B cell (primary cell): ENCODE measurements at places on chromosomes 2 and 18.
A peak's percentile ranks its signal among the peaks of the same experiment; 100 is the strongest.

DNA sequence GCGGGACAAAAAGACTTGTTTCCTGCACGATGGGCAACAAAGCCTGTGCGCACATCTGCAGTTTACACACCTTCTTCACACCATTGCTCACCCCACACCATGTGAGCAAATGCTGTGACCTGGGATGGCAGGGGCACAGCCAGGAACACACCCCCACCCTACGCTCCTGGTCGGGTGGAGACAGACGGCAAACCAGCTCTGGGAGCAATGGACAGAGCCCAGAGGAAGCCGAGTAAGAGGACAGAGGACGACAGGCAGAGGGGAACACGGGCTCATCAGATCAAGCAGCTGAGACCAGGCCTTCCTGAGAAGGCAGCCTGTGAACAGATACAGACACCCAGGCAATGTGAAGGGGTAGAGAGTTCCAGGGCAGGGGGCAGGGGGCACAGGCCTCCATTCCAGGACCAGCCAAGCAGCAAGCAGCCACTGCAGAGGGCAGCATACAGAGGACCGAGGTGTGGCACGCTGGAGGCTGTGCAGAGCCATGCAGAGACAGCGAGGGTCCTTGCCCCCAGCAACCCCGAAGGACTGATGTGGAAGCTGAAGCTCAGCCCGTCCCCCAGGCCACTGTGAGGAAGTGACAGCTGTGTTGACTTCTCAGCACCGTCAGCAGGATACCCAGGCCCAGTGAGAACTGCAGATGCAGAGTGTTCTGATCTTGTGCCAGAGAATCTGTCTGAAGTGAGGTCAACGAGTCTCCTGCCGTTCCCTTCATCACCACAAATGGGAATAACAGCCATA lies 46.2 kb downstream of the PARD6G start:
- no peak for DNase-seq

DNA sequence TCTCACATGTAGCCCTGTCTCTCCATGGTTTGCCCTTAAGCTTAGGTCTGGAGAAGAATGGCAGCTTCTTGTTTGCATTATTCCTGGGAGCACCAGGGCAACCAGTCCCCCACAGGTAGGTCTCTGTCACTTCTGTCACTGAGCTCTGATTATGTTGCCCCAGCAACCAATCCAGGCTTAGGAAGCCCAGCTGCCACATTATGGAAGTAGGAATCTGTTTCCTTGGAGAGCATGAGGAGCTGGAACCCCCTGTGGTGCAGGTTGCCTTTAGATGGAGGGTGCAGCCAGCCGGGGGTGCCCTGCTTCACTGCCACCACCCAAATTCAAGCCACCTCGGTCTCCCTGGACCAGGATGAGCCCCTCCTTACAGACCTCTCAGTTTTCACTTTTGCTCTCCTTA lies 4.8 kb downstream of the RESP18 start:
- DNase-seq, result no peak

DNA sequence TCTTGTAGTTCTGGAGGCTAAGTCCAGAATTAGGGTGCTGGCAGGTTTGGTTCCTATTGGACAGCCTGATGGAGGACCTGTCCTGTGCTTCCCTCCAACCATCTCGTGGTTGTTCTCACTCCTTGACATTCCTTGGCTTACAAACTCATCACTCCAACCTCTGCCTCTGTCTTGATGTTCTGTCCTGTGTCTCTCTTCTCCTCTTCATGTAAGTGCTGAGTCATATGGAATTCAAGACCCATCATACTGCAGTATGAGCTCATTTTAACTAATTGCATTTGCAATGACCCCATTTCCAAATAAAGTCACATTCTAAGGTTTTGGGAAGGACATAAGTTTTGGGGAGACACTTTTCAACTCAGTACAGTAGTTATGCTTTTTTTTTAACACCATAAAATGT lies 374.7 kb downstream of the TRIB2 start:
- DNase-seq, result no peak

GRCh38 chr2:214019229-214019972 lies 391.5 kb upstream of the VWC2L start:
- DNase-seq, result no peak

- peak; percentile 87 for DNase-seq
Measured at GRCh38 chr2:171160956-171161740, 455 bp upstream of the TLK1 start.

DNA sequence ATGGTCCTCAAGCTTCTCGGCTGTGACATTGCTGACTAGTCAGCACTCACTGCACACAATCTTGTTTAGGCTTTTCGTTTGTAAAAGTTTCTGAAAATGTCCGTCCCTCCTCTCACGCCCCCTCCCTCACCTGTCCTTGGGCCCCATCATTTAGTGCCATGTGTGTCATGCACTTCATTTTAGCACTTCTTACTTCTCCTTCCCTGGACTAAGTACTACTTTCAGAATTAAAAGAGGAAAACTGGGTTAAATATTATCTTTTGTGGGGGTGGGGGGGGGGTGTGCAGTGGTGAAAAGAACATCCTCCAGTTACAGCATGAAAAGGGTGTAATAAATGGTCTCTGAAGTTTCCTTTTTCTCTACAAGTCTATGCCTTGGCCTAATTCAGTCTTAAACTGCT lies 182.0 kb upstream of the SP5 start:
- DNase-seq, result no peak

- DNase-seq, result no peak
Measured at GRCh38 chr2:142946941-142947340, 69.5 kb downstream of the KYNU start.

GRCh38 chr2:83686863-83687262 lies 772.2 kb downstream of the SUCLG1 start:
- no peak for DNase-seq

GRCh38 chr2:210842896-210843295 lies 286.5 kb downstream of the CPS1 start:
- no peak for DNase-seq

GRCh38 chr2:20444993-20445910 lies 1.6 kb upstream of the RHOB start:
- DNase-seq, result no peak

GRCh38 chr2:196783431-196784094 lies 15.9 kb downstream of the GTF3C3 start:
- no peak for DNase-seq

DNA sequence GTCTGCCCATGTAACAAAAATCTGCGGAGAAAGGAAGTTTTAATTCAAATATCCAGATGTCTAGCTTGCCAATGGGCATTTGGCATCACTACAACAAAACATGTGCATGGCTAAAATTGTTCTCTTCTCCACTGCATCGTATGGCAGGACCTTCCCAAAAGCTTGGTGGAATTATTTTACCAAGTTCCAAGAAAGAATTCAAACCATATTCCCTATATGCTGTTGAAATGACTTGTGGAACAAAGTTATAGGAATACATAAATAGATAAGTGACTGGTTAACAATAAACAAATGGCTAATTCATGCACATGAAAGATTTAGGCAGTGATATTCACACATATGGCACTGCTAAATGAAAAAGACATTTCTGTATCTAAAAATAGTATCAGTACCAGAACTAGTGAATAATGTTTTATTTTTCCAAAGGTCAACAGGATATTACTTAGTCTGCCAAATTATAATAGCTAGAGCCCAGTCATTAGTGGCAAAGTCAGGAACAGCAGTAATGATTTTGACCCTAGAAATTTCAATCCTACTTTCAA lies 425.4 kb upstream of the VRK2 start:
- DNase-seq, result no peak

DNA sequence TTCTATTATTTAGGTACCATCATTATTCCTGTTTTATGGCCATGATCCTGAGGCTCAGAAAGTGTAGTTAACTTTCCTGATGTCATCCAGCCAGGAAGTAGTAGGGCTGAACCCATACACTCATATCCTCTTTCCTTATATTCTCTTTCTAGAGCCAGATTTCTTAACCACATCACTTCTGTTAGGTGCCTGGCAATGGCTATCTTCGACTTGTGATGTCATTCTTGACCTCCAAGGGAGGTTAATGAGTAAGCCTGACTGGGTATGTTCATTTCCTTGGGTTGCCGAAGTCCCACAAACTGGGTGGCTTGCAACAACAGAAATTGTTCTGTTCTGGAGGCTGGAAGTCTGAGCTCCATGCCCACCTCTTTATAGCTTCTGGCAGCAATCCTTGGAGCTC lies 43.4 kb downstream of the ITGB6 start:
- DNase-seq, result no peak

DNA sequence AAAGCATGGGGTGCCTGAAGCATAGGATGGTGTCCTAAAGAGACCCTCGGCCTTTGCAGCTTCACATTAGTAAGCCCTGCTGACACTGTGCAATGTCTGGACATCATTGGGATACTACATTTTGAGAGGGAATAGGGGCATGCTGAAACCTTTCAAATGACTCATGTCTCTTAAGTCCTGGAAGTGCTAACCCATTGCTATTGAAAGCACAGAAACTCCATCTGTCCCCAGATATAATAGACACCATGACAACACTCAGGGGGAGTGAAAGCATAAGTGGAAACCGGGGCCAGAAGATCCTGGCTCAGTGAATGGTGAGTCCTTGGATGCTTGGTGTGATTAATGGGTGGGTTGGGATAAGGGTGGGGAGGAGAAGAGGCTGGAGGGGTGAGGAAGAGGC lies 595.5 kb upstream of the ID2 start:
- DNase-seq, result no peak

DNA sequence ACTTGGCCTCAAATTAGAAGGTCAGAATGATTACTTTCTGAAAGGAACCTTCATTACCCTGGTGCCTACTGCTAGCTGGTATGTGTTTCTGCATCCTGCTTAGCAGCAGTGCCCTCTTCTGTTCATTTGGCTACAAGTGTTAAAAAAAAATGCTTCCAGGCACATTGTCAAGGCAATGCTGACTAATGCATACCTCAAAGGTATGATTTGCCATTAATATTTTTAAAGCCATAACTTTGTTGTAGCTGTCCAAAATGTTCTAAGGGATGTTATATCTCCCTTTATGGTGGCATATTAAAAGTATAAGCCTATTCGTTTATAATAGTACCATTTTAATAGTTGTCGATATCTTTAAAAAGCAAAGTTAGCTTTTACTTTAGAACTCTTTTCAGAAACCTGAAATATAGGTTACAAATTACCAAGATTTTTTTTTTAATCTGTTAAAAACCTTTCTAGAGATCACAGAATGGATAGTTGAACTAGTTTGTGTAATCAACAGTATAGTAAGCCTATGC lies 52.0 kb upstream of the FAM171B start:
- DNase-seq, result peak; percentile 37

GRCh38 chr18:68177807-68178702 lies 536.9 kb downstream of the TMX3 start:
- no peak for DNase-seq

DNA sequence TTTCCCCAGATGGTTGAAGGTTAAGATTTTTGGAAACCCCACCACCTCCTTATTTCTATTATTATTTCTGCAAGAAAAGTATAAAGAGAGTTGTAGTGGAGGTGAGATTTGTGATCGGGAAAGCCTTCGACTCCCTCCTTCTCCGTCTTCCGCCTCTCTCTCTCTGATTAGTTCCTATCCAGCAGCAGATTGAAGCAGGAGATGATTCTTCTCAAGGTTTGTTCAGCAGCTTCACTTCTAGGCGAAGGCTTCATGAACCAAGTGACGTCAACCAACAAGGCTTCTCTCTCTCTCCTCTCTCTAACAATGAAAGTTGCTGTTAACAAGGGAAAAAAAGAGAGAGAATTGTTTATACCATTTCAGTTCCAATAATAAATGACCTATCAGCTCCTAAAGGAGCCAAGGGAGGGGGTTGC lies at the start of gene BAZ2B:
TSS of gene BAZ2B (minus strand) at position 263 of the 416 bp plus-strand sequence. CDS start 137,829 bp downstream, outside the sequence.
- DNase-seq, result peak; percentile 57

DNA sequence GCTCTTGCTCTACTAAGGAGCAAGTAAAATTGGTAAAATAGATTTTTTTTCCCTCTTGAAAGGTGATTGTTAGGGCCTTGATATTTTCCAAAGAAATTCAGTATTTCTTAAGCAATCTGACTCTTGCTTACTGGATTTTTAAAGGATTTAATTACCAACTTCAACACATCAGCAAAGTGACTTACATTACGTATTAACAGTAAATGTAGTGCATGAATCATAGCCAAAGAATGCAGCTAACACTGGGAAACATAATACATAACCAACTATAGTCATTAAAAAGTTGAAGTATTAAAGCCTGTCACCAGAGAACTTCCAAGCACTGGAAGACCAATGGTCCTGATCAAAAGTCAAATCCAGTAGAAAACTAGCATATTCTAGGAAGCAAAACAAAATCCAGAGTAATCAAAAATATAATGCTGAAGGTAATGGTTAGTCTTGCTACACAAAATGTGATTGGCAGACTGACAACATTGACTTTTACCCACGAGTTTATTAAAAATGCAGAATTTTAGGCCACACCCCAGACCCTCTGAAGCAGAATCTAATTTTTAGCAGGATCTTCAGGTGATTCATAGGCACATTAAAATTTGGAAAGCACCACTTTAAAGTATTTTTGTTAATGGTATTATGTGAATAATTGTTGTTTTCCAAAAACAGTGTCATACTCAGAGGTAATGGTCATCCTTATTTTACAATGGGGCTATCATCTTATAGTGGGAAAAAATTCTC lies 31.8 kb upstream of the CAVIN2 start:
- DNase-seq, result no peak

DNA sequence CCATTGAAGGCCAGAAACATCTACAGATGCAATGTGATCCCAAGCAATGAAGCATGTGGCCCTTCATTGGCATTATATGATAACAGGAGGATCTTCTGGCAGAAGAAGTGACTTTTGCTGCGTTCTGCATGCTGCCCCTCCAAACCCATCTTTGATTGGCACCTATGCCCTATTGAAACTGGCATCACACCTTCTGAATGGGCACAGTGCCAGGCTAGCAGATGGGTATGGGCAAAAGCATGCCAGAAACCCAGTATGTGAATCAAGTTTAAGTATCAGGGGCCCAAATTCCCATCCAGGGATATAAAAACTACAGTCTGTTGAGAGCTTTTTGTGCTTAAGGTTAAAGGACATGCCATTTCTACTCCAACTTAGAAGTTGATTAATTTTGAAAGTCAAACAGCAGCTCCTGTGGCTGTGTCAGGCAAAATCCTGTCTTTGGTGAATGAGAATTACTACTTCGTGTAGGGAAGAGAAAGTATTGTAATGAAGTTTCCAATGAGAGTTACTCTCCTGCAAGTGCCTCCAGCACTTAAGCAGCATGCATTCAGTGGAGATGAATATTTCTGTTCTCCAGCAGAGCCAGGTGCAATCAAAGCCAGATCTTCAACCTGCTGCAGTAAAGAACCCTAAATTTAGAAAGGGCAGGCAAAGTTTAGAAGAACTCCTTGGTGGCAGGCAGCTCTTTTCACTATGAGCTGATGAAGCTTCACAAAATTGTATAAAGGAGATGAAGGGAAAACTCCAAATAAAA lies 8.6 kb downstream of the VRK2 start:
- DNase-seq, result no peak

- no peak for DNase-seq
Measured at GRCh38 chr2:106109675-106110424, 84.3 kb downstream of the UXS1 start.
